ENCODE measurements at places on chromosomes 1 and 21.

DNA sequence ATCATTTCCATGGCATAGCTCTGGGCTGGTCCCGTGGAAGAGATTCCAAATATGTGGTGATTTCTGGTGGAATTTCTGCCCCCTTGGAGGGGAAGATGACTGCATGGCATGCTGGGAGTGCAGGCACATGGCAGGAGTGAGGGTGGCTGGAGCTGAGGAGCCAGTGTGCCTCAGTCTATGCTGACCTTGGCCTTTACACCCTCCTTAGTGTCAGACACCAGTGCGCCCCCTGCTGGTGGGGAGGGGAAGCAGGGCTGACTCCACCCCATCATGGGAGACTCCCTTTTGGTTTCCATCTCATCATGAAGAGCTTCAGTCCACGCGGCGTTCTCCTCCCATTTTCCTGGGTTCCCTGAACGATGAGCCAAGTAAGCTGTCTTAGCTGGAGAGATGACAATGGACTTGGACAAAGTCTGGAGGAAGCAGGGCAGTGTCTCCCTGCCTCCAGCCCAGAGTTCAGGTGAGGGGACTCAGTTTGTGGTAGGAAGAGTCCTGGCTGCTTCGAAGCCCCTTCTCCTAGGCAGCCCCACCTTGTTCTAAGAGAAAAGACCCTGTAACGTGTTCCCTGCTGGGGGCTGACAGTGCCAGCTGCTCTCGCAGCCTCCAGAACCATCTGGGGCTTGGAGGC is 10.3 kb downstream of the ALX3 start:
- no peak for DNase-seq

GRCh38 chr1:159751031-159751430 is 29.7 kb upstream of the DUSP23 start:
- DNase-seq = no peak

DNA sequence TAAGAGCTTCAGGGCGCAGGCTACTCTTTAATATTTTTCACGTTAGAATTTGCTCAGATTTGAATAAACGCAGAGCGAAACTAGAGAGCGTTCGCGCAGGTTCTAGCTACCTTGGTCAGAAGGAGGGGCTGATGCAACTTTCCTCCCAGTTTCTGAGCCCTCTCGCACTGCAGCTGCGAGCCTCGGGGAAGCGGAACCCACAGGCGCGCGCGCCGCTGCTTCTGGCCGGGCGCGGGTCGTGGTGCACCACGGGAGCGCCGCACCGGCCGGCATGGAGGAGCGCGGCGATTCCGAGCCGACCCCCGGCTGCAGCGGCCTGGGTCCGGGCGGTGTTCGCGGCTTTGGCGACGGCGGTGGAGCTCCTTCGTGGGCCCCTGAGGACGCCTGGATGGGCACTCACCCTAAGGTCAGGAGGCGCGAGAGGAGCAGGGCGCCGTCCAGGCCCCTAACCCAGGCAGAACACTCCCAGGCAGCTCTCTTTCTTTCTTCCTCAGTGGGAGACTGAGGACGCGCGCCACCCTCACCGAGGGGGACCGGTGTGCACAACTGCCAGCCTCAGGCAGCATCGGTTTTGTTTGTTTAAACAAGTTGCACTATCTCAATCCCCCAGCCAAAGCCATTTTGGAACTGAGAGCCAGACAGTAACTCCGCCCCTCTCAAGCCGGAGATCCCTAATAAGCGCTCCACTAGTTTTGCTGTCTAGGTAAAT is at the start of gene TSEN15:
TSS of gene TSEN15 (plus strand) at position 246 of the 709 bp plus-strand sequence. CDS start at position 272, 26 bp downstream.
- DNase-seq = no peak

- no peak for DNase-seq
Measured at GRCh38 chr1:154481053-154481452, 21.0 kb upstream of the TDRD10 start.

GRCh38 chr1:234970401-234970730 is 158.3 kb downstream of the TOMM20 start:
- DNase-seq = no peak

- DNase-seq = no peak
Measured at GRCh38 chr1:11198257-11198656, 9.1 kb downstream of the ANGPTL7 start.

- DNase-seq = peak; percentile 33
Measured at GRCh38 chr21:31604591-31605190, 54.8 kb upstream of the SOD1 start.

DNA sequence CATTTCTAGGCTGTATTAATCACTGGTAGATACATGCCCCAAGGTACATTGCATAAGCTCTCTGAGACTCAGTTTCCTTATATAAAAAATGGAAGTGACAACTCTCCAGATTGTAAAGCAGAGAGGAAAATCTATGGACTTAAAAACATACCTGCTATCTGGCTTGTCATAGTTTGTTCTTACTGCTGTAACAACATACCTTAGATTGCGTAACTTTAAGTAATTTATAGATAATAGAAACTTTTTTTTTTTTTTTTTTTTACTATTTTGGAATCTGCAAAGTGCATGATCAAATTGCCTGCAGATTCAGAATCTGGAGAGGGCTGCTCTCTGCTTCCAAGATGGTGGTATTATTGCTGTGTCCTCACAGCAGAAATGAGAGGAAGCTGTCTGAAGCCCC is 827.7 kb upstream of the BRINP3 start:
- DNase-seq = no peak

- no peak for DNase-seq
Measured at GRCh38 chr1:5513846-5514526, 478.2 kb downstream of the NPHP4 start.

DNA sequence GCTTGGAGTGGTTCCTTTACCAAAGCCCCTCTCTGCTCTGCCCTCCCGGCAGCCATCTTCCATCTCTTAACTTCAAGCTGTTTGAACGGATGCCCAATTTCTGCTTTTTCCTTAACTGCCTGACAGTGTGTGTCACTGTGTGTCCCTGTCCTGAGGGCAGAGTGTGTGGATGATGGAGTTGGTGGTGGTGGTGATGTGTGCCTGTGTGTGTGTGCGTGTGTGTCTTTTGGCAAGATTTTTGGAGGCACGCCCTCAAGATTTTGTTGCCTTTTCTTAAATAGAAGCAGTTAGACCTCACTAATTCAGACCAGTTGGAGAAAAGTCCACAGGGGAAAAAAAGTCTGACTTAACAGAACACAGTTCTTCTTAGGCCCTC is 30.3 kb downstream of the SERTAD4 start:
- no peak for DNase-seq

- no peak for DNase-seq
Measured at GRCh38 chr1:165463978-165464377, 19.1 kb upstream of the RXRG start.

DNA sequence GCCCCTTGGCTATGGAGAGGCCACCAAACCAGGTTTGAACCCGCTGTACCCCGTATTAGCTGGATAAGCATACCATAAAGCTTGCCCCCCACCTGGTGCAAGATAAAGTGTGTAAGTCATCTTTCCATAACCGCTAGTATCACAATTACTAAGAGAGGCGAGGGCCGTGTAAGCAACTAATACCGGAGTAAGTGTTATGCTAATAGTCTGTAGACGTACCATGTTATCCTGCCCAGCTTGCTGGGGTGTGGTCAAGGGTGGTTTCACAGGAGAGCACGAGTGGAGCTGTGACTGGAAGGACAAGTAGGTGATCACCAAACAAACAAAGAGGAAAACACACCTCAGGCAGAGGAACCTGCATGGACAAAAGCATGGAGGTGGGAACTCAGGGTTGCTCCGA is 3.6 kb upstream of the TNFRSF1B start:
- DNase-seq = no peak

GRCh38 chr1:54156986-54157385 is 4.2 kb upstream of the CDCP2 start:
- no peak for DNase-seq

DNA sequence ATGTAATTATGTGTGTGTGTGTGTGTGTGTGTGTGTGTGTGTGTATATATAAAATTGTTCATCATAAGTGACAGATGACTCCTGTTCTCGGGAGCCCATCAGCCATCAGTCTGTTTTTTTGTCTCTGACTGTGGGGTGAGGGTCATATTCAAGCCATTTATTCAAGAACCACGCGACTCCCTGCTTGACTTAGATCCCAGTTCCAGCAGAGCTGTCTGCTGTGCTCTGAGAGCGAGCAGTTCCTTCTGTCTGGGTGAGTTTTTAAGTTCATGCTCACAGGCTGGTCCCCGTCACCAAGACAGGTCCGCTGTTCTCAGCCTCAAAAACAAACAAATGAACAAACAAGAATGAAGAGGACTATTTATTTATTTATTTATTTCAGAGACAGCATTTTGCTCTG is 18.3 kb upstream of the NPPB start:
- no peak for DNase-seq

DNA sequence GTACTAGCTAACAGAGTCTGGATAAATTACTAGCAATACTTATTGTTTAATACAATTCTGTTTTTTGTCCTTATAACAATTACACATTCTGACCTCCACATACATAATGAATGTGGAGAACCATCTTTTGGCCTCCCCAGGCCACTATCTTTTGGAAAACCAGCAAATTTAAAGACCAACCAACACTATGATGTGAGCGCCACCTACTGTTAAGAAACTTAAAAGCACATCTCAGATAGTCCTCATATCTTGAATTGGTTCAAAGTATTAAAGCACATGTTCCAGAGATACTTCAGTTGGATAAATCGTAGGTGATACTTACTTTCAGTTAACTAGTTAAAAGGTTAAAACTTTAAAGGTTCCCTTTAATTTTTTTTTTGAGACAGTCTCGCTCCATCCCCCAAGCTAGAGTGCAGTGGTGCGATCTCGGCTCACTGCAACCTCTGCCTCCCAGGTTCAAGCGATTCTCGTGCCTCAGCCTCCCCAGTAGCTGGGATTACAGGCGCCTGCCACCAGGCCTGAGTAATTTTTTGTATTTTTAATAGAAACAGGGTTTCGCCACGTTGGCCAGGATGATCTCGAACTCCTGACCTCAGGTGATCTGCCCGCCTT is 29.3 kb upstream of the USP1 start:
- DNase-seq = no peak

DNA sequence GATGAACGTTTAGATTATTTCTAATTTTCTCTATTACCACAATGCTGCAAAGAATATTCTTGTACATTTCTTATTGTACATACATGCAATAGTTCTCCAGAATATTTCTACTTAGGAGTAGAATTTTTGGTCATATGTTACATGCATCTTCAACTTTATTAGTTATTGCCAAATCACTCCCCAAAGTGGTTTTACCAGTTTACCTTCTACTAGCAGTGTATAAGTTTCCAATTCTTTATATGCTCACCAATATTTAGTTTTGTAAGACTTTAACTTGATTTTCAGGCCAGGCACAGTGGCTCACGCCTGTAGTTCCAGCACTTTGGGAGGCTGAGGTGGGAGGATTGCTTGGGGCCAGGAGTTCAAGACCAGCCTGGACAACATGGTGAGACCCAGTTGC is 55.4 kb downstream of the SNRPE start:
- no peak for DNase-seq

GRCh38 chr1:182359645-182360044 is 31.9 kb downstream of the GLUL start:
- no peak for DNase-seq

DNA sequence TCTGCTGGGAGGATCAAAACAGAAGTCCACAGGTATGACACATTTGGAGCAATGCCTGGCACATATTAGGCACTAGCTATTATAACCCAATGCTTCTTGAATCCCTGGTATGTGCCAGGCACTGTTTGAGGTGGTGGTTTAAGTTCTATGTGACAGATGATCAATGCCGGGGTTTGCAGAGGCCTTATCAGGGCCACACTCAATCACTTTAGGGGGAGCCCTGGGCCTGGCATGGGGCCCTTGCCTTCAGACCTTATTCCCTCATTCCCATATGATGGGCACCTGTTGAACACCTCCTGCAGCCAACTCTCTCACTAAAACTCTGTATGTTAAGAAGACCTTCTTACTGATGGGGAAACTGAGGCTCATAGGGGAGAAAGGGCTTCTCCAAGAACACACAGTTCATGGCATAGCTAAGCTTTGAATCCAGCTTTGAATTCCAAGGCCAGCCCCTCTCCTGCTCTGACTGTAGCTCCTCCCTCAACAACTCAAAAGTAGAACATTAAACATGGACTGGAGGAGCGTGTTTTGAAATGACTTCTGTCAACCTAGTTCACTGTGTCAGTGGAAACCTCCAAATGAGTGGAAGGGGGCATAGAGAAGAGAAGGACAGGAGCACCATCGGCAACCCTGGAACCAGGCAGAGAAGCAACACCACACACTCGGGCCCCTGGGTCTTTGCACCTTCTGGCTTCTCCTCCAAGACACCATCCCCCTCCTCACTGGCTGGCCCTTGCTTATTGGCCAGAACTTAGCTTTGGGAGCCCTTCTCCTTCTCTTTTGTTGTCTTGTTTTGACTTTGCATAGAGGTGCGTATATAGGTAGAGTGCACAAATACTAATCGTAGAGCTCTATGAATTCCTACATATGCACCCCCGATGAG is 6.6 kb upstream of the IFFO2 start:
- no peak for DNase-seq

GRCh38 chr1:115555446-115555845 is 86.3 kb upstream of the VANGL1 start:
- DNase-seq = no peak

- DNase-seq = no peak
Measured at GRCh38 chr1:204513117-204513716, 3.0 kb upstream of the MDM4 start.

DNA sequence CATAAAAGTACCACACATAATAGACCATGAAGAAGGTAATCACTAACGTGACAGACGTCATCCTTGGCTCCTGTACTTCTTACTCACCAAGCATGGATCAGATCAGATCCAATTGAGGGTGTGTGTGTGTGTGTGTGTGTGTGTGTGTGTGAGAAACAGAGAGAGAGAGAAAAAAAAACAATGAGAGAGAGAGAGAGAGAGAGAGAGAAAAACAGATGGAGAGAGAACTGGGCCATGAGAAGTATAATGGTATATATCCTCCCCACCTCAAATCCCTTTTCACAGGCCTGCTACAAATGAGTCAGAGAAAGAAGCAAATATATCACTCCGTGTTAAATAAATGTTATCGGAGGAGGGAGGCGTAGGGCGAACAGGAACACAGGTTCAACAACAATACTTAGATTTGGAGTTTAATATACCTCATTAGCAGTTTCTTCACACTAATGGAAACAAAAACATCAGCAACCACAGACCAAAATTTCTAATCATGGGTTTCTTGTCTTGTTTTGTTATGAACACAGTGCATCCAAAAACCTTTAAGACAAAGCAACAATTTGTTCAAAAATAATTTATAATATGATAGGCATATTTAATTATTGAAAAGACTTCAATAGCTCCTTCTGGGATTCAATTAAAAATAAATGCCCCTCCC is 45.3 kb downstream of the TIAM1 start:
- no peak for DNase-seq

DNA sequence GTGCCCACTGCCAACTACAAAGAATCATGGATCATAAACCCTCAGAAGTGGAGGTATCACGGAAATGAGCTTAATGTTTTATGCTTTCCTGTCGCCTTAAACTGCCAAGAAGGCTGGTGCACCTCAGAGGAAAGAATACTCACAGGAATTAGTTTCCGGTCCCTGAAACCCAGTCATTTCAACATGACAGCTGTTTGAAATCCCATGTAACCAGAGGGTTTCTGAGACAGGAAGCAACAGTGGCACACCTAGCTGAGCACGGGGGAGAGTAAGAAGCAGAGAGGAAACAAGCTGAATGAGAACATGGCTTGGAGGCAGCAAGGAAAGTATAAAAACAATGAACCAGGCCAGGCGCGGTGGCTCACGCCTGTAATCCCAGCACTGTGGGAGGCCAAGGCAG is 3.9 kb downstream of the JAK1 start:
- no peak for DNase-seq
